ENCODE measurements at places on chromosomes 2 and 18.

DNA sequence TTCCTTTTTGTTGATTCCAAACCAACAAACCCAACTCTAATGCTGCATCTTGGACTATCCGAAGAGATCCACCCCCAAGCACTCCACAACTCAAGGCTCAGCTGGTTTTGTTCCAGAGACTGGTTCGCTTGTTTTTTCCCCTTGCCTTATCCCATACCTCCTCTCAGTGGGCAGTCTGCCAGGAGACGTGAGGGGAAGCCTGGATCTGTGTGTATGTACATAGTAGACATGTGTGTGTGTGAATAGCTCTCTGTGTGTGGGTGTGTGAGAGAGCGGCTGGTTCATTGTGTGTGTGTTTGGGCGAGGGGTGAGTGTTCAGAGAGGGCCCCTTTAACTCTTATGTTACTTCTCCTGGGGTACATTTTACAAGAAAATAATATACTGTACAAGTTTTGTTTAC is 94.4 kb downstream of the NRP2 start:
- DNase-seq: no peak

GRCh38 chr2:55887351-55887750 is 36.2 kb downstream of the EFEMP1 start:
- DNase-seq: peak; percentile 64

DNA sequence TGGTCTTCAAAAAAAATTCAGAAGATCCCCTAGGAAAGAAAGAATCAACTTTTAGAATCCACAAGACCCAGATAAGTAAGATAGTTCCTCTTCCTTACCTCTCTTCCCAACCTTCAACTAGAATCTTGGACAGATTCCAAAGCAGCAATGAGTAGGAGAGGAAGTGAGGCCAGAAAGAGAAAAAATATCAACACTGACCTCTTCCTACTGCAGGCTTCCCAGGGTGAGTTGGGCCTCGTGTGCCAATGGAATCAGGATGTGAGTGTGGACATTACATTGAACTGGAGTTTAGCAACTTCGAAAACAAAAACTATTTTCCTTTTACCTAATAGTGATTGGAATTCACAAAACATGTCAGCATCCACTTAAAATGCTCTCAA is 102.5 kb upstream of the PIEZO2 start:
- peak; percentile 58 for DNase-seq

DNA sequence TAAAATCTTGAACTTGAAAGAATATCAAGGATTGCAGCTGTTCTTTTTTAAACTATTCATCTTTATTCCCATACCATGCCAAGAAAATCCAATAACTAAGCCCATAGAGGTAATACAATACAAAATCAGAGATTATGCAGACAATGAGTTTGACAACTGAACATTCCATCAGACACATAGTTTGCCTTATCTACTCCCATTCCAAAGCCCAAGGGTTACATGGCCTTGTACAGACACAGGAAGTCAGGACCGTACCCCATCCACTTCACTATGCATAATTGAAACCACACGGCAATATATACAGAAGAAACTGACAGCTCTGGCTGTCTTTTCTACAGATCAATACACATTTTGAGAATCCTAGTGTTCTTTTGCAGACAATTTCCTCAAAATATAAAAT is 181.3 kb downstream of the TMX3 start:
- DNase-seq: no peak

DNA sequence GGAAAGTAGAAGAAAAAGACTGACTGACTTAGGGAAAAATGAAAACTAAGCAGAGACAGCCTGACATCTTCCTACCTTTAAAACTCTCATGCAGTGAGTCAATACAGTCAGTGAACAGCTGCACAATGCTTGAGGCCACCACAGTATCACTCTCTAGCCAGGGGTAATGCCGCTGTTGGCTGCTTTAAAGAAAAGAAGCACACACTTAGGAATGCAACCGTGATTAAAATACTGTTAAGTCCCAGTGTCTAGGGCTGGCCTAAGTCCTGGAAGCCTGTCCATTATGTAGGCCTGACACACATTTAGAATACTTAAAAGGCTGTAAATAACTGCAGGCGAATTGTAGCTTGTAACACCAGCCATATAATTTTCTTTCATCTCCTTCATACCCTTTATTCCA is 50.7 kb downstream of the SIGLEC15 start:
- no peak for DNase-seq

- DNase-seq: no peak
These were observed 10.6 kb upstream of the CIB4 start for GRCh38 chr2:26651799-26652198.

- no peak for DNase-seq
These were observed 75.6 kb upstream of the APCDD1 start for GRCh38 chr18:10378688-10379420.

GRCh38 chr18:79607361-79607952 is 72.1 kb upstream of the CTDP1 start:
- no peak for DNase-seq

GRCh38 chr2:143515318-143515717 is 386.1 kb downstream of the ARHGAP15 start:
- DNase-seq: no peak

GRCh38 chr2:71125506-71126294 is 4.3 kb downstream of the MCEE start:
- no peak for DNase-seq

DNA sequence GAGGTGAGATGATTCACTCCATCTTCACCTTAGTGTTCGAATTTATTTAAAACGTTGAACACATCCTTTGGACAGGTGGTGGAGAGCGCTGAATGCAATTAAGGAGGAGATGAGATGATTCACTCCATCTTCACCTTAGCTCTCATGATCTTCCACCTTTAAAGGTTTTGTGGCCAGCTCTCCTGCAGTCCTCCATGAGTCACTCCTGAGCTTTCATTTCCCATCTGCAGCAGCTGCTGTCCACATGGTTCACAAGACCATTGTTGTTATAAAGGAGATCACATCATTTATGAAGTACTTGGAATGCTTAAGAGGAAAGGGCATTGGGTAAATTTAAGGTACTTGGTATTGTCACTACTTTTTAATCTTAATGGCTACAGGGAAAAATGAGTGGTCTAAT is 298.5 kb downstream of the PAX3 start:
- peak; percentile 13 for DNase-seq

DNA sequence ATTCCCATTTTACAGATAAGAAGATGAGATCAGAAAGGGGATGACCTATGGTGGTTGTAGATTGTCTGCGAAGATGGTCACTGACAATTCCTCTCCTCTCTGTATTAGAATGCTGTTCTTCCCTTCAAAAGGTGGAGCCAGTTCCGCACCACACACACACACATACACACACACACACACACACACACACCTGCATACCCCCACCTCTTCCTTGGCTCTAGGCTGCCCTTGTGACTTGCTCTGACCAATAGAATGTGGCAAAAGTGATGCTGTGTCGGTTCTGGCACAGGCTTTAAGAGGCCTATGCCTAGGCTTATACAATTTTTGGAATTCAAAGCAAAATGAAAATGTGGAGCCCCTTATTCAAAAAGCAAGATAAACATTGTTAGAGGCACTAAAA is 88.0 kb downstream of the ZFP36L2 start:
- no peak for DNase-seq
